GM12865 (cell line): ENCODE measurements at places on chromosomes 2 and 18.

DNA sequence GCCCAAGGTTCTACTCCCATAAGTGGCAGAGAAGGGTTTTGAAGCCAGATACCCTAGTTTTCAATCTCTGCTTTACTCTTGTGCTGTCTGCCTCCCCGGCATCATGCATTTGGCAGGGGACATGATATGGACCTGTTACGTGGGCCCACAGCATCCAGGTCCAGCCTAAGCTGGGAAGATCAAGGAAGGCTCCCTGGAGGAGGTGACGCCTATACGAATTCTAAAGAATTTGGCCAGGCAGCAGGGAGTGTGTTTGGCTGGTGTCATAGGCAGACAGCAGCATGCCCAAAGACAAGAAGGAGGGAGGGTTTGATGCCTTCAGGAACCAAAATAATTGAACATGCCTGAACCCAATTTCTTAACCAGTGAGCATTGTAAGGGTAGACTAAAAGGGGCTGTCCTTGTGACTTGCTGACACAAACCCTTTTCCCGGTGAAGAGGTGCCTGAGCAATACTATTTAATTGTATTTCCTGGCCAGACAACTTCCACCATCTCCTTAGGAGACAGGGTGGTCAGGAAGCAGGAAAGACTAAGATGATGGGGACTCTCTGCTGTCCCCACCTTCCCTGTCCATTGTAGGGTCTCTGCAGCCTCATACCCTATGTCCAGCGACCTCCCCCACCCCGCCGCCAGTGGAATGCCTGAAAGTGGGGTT is 21.3 kb downstream of the NRP2 start:
- no peak for DNase-seq

- DNase-seq, result no peak
These were observed 160.5 kb upstream of the STK17B start for GRCh38 chr2:196331851-196332250.

- no peak for DNase-seq
These were observed 182.9 kb downstream of the RTP5 start for GRCh38 chr2:242052421-242052820.

- DNase-seq, result no peak
These were observed 59.4 kb downstream of the DGKD start for GRCh38 chr2:233413559-233414272.

DNA sequence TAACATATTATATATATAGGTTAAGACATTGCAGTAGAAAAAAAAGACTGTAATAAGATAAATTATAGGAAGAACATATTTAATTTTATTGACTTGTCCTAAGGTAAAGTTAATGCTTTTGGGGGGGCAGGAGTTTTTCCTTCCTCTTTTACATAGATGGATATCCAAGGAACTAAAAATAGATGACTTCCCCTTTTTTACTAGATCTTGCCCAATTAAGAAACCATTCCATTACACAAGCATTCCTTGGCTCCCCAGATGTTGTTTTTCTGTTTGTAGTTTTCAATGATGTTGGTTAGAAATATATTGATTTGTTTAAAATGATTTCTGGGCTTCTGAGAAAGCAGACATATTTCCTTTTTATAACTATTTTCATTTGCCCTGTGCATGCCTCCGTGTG is 22.4 kb upstream of the PMAIP1 start:
- no peak for DNase-seq

- no peak for DNase-seq
These were observed 39.1 kb downstream of the ETAA1 start for GRCh38 chr2:67436221-67436620.

- peak; percentile 46 for DNase-seq
These were observed 30.8 kb upstream of the LRP2 start for GRCh38 chr2:169393068-169393590.
